Caudate nucleus (tissue), 63 donors: ENCODE measurements at places on chromosomes 6 and 20.

- no peak for DNase-seq
These were observed 30.9 kb upstream of the XRN2 start for GRCh38 chr20:21272279-21272678.

DNA sequence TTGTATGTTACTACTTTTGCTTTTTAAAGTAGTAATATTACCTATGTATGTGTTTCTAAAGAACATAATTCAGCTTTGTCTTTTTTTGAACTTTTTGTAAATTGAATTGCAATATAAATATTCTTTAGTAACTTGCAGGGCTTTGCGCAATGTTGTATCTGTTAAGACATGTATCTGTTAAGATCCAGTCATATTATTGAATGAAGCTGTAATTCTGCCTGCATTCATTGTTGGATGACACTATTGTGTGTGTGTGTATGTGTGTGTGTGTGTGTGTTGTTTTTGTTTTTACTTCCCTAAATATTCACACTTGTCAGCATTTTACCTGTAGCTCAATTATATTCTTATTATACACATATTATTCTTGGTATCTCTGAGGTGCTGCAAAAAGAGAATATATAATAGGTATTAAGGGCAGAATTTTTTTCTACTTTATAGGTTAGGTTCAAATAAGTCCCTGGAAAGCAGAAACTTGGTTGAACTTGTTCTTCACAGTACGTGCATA is 164.0 kb downstream of the MEI4 start:
- DNase-seq, result no peak

GRCh38 chr6:35903679-35904078 is 17.2 kb downstream of the SRPK1 start:
- DNase-seq, result no peak

GRCh38 chr6:152129691-152130151 is 322.2 kb downstream of the ESR1 start:
- no peak for DNase-seq

DNA sequence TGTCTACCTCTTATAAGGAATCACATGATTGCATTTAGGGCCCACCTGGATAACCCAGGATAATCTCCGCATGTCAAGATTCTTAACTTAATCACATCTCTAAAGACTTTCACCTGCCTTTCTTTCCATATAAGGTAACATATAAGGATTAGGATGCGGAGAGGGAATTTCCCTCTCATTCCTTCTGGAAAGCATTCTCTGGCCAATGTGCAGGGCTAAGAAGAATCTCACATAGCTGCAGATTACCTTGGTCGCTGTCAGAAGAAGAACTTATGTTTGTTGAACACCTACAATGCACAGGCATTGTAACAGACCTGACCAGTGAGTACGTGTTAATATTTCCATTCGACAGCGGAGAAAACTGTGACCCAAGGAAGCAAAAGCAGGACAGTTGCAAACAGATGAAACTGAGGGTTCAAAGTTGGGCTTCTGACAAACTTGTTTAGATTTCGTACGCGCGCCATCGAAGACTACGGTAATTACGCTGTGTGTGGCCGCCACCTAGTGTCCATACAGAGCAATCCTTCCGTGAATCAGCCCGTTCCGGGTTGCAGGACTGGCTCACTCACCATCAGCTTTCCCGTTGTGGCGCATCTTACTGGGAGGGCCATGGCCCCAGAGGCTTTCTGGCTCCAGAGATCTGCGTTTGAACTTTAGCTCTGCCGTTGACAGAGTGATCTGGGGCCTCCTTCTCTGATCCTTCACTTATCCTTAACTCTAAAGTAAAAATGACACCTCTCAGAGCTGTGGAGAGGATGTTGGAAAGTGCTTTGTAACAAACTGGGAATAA is 9.5 kb downstream of the C20orf202 start:
- DNase-seq, result peak; percentile 20

DNA sequence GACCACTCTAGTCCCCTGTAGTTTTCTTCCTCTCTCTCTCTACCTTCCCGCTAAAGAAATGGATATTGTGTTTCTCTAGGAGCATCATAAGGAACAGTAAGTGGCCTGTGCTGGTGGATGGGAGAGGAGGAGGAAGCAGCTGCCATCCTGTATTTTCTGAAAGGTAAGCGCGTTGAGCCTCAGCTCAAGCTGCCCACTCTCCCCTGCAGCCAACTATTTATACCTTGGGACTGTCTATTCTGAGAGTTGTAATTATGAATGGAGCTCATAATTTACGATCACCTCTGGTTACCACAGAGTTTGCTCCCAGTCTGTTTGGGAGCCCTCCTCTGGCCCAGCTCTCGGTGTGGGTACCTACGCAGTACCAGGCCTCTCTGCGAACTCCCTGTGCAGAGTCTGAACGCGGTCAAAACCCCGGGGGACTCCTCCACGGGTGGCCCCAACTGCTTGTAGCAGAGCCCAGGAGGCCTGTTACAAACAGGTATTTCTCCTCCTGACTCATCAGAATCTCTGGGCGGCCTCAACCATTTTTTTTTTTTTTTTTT is 285.4 kb downstream of the SMOC2 start:
- no peak for DNase-seq

- DNase-seq, result no peak
These were observed 170.3 kb upstream of the SNX9 start for GRCh38 chr6:157652601-157653363.

- DNase-seq, result no peak
These were observed 58.8 kb upstream of the VGLL2 start for GRCh38 chr6:117206522-117206921.

- no peak for DNase-seq
These were observed 411.0 kb upstream of the AGPAT4 start for GRCh38 chr6:161684731-161685475.

GRCh38 chr6:53898026-53898795 is 103.4 kb downstream of the LRRC1 start:
- no peak for DNase-seq

GRCh38 chr20:3433744-3434143 is 26.3 kb upstream of the DNAAF9 start:
- no peak for DNase-seq

GRCh38 chr20:48983423-48984400 is 62.2 kb downstream of the ARFGEF2 start:
- DNase-seq, result no peak

DNA sequence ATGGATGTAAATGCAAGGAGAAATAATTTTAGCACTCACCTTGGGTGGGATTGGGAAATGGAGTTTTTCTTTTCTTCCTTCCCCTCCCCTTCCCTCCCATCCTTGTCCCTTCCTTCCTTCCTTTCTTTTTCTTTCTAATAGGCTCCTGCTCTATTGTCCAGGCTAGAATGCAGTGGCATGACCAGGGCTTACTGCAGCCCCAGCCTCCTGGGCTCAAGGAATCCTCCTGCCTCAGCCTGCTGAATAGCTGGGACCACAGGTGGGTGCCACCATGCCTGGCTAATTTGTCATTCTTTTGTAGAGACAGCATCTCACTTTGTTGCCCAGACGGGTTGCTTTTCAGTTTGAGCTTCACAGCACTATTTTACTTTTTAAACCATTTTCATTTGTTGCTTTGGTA is 21.5 kb upstream of the ATRN start:
- no peak for DNase-seq

- DNase-seq, result no peak
These were observed 5.5 kb upstream of the DLL1 start for GRCh38 chr6:170296423-170296745.

- DNase-seq, result no peak
These were observed 49.1 kb downstream of the TXLNB start for GRCh38 chr6:139242457-139243240.

GRCh38 chr6:154267508-154268106 is 89.0 kb downstream of the IPCEF1 start:
- DNase-seq, result no peak

GRCh38 chr6:75579951-75580350 is 21.7 kb upstream of the SENP6 start:
- DNase-seq, result no peak

GRCh38 chr6:167856999-167857660 is 30.4 kb downstream of the AFDN start:
- no peak for DNase-seq

DNA sequence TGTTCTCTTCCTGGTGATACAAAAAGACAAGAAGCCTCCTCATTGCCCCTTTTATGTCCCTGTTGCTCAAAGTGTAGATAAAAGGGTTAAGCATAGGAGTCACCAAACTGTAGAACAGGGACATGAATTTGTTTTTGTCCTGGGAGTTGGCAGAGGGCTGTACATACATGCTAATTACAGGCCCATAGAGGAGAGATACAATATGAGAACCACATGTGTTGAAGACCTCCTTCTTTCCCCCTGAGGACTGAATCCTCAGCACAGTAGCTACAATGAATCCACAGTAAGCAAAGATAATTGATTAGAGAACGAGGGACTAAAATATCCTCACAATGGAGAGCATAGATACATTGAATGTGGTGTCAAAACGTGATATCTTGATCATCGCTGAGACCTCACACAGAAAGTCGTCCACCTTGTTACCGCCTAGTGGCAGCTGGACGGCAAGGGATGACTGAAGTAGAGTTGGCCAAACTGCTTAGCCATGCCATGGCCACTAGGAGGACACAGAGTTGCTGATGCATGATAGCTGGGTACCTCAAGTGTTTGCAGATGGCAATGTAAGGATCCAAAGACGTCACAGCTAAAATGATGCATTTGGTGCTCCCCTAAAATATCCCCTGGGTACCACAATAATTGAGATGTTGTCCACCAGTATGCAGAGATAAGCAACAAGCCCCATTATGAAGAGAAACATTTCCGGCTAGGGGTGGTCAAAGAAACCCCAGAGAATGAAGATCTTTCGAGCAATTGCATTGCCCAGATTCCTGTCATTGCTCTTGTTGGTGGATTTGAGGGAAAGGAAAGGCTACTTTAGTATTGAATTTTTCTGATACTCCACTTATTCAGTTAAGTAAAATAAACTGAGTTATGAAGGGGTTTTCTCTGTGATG is 15.0 kb downstream of the OR2B3 start:
- DNase-seq, result no peak

- DNase-seq, result no peak
These were observed 326.5 kb upstream of the RUNX2 start for GRCh38 chr6:45001663-45002062.

GRCh38 chr6:16575655-16576054 is 185.6 kb downstream of the ATXN1 start:
- DNase-seq, result no peak

DNA sequence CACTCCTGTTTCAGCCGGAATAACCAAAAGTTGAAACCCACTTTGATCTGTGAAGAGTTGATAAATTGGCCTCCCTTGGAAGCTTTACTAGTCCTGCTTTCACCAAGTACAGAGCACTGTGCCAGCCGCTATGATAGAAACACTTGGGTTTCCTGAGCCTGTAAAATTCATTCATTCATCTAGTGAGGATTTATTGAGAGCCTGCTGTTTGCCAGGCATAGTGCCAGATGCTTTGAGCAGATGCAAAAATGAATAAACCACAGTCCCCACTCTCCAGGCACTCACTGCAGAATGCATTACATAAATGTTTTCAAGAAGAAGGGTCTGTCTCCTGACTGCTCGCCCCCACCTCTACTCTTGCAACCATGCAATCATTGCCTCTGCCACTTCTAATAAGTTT is 25.3 kb upstream of the TMEM217 start:
- no peak for DNase-seq

DNA sequence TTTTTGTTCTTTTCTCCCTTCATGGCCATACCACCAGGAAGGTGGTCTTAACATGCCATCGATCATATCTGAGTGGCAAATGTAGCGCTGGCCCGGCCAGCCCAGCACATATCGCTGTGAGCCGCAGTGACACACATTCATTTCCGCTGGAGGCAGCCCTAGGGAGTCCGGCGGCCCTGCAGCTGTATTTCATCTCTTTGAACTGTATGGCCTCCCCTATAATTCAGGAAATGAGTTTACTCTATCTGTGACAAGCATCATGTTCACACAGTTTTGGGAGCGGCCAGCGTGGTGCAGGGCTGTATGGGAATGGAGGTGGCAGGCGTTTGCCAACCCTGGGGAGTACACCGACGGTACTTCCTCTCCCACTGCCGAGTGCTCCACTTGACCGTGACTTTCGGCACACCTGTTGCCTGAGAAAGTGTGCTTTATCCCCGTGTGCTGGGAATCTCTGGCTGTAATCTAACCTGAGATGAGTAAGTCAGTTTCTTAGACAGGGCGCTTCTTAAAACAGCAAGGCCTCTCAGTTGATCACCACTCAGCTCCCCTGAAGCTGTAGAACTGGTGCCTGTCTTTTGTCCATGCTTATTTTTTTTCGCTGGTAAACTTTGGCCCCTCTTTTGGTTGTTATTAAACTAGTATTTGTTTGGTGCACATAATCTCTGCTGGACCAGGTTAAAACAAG is 257.1 kb upstream of the TAB2 start:
- DNase-seq, result no peak

- DNase-seq, result no peak
These were observed 29.0 kb upstream of the EEF1E1 start for GRCh38 chr6:8131265-8131897.

DNA sequence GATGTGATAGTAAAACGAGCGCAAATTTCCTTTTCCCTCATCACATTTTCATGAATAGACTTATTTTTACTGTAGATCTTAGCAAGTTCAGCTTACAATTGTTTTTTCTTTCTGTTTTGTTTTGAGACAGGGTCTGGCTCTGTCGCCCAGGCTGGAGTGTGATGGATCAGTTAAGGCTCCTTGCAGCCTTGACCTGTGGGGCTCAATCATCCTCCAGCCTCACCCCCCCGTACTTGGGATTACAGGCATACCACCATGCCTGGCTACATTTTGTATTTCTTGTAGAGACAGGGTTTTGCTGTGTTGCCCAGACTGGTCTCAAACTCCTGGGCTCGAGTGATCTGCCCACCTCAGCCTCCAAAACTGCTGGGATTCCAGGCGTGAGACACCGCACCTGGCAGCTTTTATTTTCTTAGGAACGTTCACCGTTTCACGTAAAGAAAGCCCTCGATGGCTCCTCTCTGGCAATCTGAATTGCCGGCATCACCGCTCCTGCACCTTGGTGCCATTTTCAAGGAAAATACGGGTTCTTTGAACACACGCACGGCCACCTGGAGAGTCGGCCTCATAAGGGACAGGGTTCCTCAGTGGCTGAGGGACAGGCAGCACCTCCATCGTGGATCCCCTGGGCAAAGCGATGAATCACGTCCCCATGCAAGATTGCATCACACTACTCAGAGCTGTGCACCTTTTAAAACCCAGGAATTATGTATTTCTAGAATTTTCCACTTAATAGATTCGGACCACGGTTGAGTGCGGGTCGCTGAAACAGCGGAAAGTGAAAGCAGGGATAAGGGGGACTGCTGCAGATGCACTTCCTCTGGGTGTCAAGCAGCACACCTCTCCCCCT is 78.7 kb downstream of the IRF4 start:
- DNase-seq, result no peak

- no peak for DNase-seq
These were observed 10.5 kb upstream of the SALL4 start for GRCh38 chr20:51812861-51813260.

GRCh38 chr6:11785415-11785773 is 6.8 kb upstream of the ADTRP start:
- no peak for DNase-seq

- DNase-seq, result no peak
These were observed 44.8 kb downstream of the FARS2 start for GRCh38 chr6:5305968-5306626.

GRCh38 chr20:58131551-58132142 is 96.8 kb downstream of the ANKRD60 start:
- DNase-seq, result no peak
